BJ (cell line): ENCODE measurements at places on chromosomes 6 and 20.

- no peak for DNase-seq
Measured at GRCh38 chr6:125485757-125486156, 184.0 kb upstream of the HDDC2 start.

DNA sequence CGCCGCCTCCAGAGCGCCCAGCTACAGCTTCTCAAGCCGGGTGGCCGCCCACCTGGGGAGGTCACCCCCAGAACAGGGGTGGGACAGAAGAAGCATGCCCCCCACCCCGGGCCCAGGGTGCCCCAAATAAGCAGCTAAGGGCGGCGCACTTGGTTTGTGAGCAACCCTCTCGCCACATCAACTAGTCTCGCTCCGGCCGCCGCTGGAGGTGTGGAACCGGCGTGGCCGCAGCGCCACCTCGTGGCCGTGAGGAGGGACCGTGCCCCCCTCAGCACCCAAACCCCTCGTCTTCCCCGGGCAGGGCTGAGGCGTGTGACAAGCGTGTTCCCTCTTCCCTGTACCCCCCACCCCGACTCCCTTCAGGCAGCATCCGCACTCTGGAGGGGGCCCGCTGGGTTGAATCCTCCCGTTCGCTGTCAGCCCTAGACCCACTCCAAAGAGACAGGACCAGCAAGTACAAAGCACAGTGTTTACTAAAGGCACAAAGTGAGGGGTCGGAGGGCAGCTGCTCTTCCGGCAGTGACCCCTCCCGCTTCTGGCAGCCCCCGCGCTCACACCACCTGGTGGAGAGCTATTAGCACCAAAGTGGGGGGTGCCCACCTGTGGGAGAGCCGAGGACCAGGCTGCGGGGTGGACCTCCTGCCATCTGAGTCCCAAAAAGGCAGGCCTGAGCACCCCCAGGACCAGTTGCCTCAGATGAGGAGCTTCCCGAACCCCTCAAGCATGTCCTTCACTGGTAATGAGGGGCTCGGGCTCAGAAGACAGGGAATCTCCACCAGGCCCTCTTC is 45.4 kb downstream of the MDFI start:
- no peak for DNase-seq

DNA sequence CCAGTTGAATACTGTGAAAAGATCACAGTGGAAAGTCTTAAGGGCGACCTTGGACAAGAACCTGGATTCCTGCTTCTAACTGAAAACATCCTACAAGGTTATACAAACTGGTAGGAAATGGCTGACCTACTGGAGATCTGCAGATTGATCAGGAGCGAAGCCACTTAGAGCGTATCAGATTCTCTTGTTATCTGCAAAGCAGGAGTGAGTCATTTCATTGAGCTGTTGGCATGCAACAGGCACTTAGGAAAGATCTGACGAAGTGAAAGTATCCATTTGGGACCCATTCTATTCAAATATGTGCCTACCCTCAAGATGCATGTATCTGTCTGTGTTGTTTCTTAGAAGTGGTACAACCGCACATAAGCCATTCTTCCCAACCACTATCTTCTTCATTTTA is 131.2 kb upstream of the RIN2 start:
- DNase-seq, result no peak

GRCh38 chr6:169118346-169118830 is 135.3 kb downstream of the THBS2 start:
- DNase-seq, result no peak

DNA sequence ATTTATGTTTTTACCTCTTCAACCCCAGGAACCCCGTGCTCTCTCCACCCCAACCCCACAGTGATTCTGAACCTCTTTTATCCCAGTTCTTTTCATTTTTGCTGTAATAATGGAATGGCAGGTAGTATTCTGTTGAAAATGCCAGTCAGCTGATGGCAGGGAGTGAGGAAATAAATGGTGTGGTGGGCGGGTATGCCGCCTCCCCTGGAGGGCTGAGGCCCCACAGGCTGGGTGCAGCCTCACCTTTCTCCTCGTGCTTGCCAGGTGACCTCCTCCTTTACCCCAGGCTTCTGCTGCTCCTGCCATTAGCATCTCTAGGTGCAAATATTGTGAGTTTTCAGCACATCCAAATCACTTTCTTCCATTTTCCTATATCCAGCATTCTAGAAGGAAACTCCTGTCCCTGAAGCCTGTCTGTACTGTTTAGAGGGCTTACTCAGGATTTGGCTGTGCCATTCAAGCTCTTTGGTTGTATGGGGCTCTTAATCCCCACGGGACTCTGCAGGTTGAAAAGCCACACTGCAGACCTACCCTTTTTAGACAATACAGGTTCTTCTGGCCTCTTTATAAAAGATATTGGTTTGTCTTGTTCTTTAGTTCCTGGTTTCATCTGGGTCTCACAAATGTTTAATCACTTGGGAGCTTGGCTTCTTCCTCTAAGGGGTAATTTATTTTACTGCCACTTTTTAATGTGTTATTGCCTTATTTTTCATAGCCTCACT is 201.8 kb downstream of the JARID2 start:
- no peak for DNase-seq
